Epithelial cell of esophagus (primary cell): ENCODE measurements at places on chromosomes 2 and 18.
A peak's percentile ranks its signal among the peaks of the same experiment; 100 is the strongest.

- DNase-seq = no peak
Observed at GRCh38 chr18:13137670-13138419, 80.7 kb upstream of the LDLRAD4 start.

DNA sequence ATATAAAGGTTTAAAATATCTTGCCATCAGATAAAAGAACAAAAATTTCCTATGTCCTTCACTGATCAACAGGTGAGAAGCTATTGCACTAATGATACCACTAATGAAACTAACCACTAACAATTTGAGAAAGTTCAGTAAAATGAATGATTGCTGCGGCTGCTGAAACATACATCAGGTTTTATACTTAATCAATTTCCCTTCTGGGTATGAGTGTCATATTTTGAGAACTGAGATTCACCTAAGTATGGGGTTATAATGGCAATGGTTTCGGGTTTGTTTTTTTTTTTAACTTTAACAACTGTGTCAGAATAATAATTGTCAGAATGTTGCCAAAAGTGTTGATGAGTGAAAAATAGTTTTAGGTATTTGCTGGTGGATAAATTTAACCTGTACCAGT, 151.3 kb upstream of the SLC39A10 start:
- no peak for DNase-seq

DNA sequence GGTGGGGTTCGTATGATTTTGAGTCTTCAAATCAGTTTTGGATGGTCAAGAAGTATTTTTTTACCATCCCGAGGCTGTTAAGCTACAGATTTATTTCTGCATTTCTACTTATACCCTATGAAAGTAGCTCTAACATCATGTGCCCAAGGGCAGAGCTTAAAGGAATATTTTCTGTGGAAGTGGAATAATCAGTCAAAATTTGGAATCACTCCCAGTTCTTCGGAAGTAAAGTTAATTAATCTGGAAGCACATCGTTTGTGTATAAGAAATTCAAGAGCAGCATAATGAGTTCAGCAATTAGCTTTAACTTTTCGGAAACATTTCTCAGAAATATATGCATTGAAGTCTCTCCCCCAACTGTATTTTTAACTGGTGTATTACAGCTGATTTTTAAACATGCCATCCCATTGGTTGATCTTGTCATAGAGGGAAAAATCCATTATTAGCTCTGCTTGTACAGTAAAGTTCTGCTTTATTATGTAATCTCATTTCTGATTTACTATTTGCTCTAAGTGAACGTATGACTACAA, 510.1 kb downstream of the DCC start:
- no peak for DNase-seq

- DNase-seq = peak; percentile 44
Observed at GRCh38 chr18:76922107-76922506, 99.8 kb downstream of the ZNF236 start.

DNA sequence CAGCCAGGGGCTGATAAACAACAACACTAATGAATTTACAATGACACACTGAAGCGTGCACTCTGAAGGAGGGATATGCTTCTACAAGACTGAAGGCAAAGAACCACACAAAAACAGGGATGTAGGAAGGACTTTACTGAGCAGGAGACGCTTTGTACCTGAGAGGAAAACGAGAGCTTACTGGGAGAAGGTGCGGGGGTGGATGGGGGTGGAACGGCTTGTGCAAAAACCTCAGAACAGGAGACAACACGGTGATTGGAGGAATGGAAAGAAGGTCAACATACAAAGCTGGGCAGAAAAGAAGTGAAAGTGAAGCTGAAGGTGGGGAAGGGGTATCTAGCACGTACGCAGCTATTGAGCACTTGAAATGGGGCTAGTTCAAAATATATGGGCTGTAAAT, 93.1 kb downstream of the SLC8A1 start:
- DNase-seq = peak; percentile 39

GRCh38 chr2:1045109-1045508, 94.5 kb downstream of the SNTG2 start:
- DNase-seq = no peak

GRCh38 chr2:184004948-184005672, 593.2 kb upstream of the ZNF804A start:
- no peak for DNase-seq

DNA sequence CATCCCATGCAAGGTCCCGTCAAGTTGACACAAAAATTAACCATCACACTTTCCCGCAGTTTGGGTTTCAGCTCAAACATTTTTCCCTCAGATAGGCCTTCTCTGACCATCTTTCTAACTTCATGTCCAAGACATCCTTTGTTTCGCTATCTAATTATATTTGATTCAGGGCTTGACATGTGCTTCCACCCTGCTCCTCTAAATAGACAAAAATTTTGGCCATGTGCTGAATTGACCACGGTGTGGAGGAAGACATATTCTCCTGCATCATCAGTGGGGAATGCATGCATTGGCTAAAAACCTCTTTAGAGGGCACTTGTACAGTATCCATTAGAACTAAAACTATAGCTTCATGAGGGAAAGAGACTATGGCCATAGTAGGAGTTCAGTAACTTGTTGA, 81.2 kb downstream of the PLCL1 start:
- no peak for DNase-seq
